ENCODE measurements at places on chromosomes 11 and 22. TPM values are rescaled to one million over a fixed set of nuclear protein-coding genes. Genes with fewer than 3 reads are reported as not detected.

MUC6 gene
- not detected for total RNA-seq

NLRP6 gene
- 0.14 TPM for total RNA-seq

PICK1 gene
- 20.9 TPM for total RNA-seq

SOX10 gene
- 1.9 TPM for total RNA-seq

XKR3 gene
- total RNA-seq: not detected

Measured in Right ventricle myocardium inferior (tissue), 1 donor.